ENCODE measurements at places on chromosomes 2 and 18.
A peak's percentile ranks its signal among the peaks of the same experiment; 100 is the strongest.

- DNase-seq: no peak
Observed at GRCh38 chr2:56313500-56313921, 129.7 kb downstream of the CCDC85A start.

DNA sequence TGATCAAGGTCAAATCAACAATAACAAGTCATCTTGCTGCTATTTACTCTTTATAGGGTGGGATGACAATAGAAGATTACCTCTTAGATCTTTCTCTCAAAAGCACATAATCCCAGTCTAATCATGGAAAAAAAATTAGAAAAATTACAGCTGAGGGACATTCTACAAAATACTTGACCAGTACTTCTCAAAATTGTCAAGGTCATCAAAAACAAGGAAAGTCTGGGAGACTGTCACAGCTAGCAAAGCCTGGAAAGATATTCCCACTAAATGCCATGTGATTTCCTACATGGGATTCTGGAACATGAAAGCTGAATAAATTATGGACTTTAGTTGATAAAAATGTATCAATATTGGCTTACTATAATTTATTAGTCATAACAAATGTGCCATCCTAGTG lies 276.2 kb downstream of the RNF144A start:
- DNase-seq: no peak

DNA sequence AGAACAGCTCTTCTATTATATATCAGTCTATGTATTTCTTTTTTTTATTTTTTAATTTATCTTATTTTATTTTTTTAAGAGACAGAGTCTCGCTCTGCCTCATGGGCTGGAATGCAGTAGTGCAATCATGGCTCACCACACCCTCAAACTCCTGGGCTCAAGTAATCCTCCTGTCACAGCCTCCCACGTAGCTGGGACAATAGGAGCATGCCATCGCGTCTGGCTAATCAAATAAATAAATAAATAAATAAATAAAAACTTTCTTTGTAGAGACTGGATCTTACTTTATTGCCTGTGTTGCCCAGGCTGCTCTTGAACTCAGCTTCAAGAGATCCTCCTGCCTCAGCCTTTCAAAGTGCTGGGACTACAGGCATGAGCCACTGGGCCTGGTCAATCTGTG lies 117.0 kb downstream of the RBMS1 start:
- no peak for DNase-seq

DNA sequence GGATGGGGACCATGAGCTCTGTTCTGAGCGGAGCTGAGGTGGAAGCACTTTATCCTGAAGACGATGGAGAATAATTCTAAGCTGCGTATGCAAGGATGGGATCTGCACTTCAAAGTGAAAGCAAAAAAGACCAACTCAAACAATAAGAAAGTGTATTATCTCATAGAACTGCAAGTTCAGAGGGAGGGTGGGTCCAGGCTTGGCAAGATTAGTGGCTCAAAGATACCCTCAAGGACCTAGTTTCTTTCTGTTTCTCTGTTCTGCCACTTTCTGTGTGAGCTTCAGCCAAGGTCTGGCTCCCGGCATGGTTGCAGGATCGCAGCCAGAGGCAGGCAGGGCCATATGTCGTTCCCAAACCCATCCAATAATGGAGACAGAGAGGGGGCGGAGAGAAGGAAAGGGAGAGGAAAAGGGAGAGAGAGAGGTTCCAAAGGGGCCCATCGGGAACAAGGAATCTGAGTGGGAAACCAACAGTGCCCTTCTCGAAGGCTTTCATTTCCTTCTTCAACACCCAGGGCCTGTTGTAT lies 169.2 kb upstream of the NCK2 start:
- no peak for DNase-seq

DNA sequence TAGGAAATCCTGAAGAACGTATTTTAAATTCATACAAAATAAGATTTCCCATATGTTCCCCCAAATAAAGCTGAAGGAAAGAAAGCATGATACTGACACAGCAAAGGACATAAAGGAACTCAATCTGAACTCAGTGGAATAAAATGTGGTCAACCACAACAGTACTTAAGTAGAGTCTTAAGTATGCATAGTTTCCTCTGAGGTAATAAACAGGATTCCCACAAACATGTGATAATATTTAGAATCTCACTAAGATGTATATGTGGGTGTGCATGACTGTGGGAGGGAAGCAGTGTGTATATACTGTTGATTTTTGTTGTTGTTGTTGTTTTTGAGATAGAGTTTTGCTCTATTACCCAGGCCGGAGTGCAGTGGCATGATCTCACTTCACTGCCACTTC lies 69.3 kb downstream of the NOL10 start:
- no peak for DNase-seq

GRCh38 chr2:236782938-236783337 lies 213.3 kb downstream of the ACKR3 start:
- no peak for DNase-seq

DNA sequence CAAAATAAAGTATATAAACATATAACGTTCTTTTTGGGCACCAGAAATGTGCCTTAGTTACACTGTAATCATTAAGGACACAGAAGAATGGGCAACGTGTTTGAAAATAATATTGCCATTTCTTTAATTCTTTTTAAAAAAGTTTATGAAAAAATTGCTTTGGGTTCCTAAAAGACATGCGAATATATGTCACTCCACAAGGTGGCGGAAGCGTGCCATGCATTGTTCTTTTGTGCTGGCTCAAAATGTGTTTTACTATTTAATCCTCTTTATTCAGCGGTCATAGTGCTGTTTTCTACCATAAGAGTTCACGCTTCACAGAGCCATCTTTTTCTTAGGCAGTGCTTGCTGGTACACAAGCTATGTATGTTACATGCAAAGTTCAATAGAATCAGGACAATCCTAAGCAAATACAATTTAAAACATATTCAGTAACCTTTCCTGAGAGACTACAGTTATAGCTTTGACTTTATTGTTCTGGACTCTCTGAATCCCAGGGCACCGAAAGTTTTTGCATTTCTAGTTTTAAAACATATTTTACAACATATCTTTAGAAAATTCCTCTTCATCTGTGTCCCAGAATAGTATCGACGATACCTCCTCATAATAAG lies 147.8 kb upstream of the ERBB4 start:
- DNase-seq: peak; percentile 35

DNA sequence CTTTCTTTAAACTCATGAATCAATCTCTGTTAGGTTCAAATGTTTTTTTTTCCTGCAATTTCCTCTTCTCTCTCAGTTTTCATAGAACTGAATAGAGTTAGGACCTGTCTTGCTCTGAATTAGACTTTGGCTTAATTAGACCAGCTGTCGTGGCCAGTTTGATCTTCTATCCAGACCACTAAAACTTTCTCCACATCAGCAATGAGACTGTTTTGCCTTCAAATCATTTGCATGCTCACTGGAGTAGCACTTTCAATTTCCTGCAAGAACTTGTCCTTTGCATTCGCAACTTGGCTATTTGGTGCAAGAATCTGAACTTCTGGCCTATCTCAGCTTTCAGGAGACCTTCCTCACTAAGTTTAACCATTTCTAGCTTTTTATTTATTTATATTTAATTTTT lies 2002.2 kb upstream of the PIK3C3 start:
- no peak for DNase-seq

DNA sequence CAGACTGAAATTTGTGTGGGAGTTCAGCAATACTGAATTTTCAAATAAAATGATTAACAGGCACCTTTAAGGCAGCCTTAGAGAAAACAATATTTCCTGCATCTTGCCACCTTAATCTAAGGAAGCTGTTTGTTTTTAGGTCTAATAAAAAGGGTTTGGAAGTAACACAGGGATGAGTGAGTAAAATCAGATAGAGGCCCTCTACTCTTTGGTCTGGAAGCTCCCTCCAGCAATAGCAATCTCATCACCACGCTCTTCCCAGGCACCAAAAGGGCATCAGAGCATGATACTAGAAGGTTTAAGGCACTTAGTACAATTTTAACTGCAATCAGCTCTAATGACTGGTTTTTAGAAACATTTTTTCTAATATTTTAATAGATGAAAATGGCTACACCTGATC lies 155.6 kb downstream of the VWC2L start:
- DNase-seq: no peak

DNA sequence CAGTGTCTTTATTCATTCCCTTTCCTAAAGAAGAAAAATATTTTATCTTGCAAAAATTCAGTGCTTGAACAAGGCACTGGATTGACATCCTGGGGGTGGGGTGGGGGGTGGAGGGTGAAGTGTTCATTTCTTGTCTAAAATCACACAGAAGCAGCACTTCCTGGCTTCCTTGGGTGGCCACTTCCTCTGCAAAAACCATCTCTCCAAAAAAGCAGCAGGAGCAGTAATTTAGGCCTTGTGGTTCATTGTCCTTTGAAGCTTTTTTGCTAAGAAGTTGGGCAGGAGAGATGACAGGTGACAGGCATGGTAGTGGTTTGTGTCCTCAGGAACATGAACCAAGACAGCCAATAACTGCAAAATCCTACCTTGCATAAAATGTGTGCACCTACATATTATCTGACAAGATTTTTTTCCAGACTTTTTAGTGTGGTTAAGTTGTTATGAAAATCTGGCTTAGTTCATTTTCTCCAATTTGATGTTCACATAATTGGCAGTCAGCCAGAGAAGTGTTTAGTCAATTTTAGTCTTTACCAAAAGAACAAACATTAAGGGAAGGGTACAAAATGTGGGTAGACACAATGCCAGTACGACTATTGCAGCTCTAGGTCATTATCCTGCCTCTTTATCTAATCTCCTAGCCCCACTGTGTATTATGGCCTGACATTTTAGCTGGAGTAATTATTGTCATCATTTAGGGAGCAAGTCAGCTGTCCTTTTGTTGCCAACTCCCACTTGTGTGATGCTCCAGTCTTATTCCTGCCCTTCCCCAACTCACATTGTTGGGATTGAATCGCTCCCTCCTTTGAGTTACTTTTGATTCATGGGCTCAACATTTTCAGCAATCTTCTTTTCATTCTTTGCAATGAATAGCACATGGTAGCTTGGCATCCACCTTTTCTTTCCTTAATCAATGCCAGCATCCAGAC lies 177.2 kb downstream of the MYO3B start:
- no peak for DNase-seq

- no peak for DNase-seq
Observed at GRCh38 chr18:9934274-9934673, 20.5 kb downstream of the VAPA start.

- no peak for DNase-seq
Observed at GRCh38 chr2:215486291-215487001, 50.6 kb upstream of the FN1 start.

- DNase-seq: no peak
Observed at GRCh38 chr2:227848586-227848985, 22.8 kb upstream of the DAW1 start.

DNA sequence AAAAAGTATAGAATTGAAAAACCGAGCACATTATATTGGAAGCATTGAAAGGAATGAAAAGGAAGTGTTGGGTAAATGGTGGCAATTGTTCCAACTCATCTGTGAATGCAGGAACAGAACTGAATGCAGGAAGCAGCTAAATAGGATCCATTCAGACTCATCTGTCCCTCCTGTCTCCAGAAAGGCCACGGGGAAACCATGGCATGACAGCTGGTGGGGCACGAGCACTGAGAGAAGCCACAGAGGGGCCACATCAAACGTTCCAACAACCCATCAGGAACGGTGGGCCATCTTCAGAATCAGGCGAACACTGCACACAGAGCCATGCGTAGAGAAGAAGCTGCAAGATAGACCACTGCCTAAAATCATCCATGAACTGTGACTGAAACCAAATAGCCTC lies 138.5 kb upstream of the SLC35G4 start:
- no peak for DNase-seq

DNA sequence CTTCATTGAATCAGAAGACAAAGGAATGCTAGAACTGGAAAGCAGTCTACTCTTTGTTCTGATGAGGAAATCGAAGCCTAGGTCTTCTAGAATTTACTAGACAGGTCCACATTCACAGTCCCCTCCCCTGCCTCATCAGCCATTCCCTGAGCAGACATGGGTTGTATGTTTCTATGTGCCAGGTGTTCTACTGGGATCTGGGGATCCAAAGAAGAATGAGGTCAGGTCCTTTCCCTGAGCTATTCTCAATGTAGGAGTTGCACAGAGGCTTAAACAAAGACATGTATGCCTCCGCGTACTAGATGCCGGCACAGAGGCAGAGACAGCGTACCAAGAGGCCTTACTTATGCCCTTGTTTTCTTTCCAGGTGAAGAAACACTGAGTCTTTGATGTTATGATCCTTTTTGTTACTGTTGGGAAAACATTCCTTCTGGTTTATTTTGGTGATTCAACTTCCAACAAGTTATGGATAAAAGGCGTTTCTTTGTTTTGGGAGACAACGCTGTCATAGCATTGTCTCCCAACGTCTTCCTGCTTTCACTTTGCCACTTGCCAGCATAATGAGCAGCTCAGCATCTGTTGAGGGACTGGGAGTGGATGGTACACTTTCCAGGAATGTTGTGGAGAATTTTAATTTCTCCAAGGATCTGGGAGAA lies 174.4 kb downstream of the ALPK2 start:
- DNase-seq: no peak

DNA sequence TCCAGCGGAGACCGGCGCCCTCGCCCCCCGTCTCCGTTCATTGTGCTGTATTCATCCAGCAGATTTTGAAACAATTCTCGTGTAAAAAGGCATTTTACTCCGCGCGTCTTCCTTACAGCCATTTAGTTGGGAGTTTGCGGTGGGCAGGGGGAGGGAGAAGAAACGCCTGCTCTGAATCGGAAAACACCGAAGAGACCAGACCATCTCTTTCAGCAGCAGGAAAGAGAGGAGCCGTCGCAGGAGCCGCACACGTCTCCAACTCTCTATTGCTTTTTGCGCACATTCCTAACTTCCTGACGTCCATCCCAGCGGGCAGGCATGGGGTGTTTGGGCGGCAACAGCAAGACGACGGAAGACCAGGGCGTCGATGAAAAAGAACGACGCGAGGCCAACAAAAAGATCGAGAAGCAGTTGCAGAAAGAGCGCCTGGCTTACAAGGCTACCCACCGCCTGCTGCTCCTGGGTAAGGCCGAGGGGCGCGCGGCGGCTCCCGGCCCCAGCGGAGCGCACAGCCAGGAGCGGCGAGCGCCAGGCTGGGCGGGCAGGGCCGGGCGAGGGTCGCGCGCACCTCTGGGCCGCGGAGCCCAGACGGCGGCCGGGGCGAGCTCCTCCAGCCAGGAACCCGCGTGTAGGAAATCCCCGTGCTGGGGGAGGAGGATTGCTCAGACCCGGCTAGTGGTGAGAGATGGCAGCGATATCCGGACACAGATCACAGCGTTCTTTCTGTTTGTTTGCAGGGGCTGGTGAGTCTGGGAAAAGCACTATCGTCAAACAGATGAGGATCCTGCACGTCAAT lies 63.2 kb downstream of the GNAL start:
- DNase-seq: no peak

- no peak for DNase-seq
Observed at GRCh38 chr2:237639052-237639835, 11.9 kb downstream of the LRRFIP1 start.

DNA sequence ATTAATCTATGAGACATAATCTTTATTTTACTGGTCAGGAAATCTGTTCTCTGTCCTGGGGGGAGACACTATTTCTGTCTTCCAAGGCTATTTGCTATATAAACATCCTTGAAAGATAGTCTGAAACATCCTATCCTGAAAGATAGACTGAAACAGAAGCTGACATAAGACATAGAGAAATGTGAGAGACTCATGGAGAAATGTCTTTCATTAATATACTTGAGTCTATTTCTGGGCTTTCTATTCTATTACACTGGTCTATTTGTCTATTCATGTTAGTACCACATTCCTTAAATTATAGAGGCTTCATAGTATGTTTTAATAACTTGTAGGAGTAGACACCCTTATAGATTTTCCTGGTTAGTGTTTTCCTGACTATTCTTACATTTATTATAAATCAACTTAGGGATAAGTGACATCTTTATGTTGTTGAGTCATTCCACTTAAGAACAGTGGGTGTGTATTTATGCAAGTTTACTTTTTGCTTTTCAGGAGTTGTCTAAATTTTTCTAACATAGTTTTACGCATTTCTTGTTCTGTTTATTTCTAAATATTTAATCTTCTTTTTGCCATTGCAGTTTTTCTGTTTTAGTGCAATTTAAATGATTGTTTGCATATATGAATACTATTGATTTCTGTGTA lies 244.9 kb upstream of the ZSWIM2 start:
- DNase-seq: no peak
